ENCODE measurements at places on chromosomes 6 and 20.

GRCh38 chr20:20744170-20744725 is 31.8 kb upstream of the RALGAPA2 start:
- peak; percentile 54 for DNase-seq

DNA sequence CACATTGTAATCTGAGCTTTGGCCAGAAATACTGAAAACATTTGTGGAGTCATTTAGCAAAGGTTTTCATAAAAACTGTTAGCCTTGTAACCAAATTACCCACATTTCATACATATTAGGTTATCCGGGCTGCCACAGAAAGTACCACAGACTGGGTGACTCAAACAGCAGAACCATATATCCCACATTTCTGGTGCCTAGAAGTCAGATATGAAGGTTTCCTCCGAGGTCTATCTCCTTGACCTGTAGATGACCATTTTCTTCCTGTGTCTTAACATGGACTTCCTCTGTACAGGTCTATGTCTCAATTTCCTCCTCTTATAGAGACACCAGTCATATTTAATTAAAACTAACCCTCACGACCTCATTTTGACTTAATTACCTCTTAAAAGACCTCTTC is 49.5 kb upstream of the SMIM28 start:
- DNase-seq: no peak

GRCh38 chr6:109420751-109421150 is 19.7 kb downstream of the PPIL6 start:
- DNase-seq: no peak

DNA sequence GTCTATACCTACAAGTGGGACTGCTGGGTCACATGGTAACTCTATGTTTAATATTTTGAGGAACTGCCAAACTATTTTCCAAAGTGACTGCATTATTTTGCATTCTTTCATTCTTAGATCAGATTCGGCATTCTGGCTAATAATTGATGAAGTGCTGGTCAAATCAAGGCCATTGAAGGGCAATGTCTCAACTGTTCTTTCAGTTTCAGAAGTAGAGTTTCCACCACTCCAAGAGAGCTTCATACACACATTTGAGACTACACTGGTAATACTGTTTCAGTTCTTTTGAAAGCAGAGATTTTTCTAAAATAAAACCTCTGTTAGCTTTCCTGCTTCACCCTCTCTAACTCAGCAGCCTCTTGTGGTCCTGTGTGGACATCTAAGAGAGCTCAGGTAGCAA is 154.5 kb downstream of the CFAP61 start:
- no peak for DNase-seq

DNA sequence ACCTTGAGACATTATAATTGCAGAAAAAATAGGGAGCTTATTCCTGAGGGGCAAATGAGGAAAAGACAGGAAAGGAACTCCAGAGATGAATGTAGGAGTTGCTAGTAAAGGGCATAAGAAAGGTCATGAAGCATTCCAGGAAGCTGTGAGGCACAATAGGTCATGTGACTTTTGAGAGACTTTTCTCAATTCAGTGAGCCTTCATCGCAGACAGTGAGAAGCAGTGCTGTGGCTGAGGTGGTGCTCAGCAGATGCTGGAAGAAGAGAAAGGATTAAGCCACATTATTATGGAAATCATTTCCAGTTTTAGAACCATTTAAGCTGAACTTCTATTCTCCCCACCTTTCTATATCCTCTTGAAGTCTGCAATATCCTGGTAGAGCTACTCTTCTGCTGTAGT is 4.1 kb downstream of the SPTLC3 start:
- no peak for DNase-seq

DNA sequence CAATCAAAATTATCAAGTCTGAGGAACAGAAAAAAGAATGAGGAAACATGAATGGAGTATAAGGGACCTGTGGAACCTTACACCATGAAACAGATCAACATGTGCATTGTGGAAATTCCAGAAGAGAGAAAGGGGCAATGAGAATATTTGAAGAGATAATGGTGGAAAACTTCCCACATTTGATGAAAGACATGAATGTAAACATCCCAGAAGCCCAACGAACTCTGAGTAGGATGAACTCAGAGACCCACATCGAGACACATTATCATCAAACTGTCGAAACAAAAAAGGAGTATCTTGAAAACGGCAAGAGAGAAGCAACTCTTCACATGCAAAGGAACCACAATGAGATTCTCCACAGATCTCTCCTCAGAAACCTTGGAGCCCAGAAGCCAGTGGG is 371.1 kb downstream of the CDKAL1 start:
- DNase-seq: no peak

All from NCI-H2081 (cell line).